G401 (cell line): ENCODE measurements at places on chromosomes 1 and 21. TPM values are rescaled to one million over a fixed set of nuclear protein-coding genes. Genes with fewer than 3 reads are reported as not detected.

The CD101 gene
- total RNA-seq, result 0.55 and 1.2 TPM in 2 replicates

- no peak for DNase-seq
Observed at GRCh38 chr1:162079030-162079429, 9.5 kb downstream of the NOS1AP start.

The NCAM2 gene
- 5.2 and 6.7 TPM in 2 replicates for total RNA-seq

The PGBD5 gene
- 1.5 and 3.6 TPM in 2 replicates for total RNA-seq

- no peak for DNase-seq
Observed at GRCh38 chr1:178376008-178376407, 120.8 kb downstream of the CLEC20A start.
